Central memory CD8-positive, alpha-beta T cell (primary cell): ENCODE measurements at places on chromosomes 6 and 20.

DNA sequence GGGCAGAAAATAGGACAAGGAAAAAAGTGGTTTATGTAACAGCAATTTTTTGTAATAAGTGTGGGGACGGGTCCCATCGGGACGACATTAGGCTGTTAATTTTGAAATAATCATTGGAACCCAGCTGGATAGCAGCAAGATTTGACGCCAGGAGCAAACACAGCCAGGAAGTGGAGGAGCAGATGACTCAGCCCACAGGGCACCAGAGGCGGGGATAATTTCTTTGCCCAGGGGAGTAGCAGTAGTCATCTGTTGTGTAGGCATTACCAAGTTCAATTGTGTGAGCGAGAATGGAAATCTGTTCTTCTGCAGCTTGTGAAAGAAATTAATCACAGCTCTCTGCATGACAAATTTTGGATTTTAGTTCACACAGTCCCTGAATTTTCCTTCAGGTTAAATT is 22.6 kb upstream of the RIN2 start:
- DNase-seq = no peak

DNA sequence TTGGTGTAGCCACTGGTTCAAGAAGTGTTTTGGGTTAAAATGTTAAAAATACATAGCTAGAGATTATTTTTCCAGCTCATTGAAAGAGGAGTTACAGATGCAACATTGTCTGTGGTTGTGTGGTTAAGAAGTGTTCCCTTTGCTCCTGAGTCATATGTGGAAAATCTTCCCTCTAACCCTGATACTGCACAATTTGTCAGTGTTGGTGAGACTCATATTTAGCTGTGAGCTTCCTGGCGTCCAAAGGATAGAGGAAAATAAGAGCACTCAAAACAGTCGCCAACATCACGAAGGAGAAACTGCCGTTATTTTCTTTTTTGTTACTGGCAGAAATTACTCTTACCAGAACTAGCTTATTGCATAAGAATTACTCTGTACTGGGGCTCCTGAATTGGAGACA is 250.4 kb downstream of the CDH4 start:
- no peak for DNase-seq

- no peak for DNase-seq
These were observed 137.4 kb upstream of the RNF24 start for GRCh38 chr20:4152696-4153235.

DNA sequence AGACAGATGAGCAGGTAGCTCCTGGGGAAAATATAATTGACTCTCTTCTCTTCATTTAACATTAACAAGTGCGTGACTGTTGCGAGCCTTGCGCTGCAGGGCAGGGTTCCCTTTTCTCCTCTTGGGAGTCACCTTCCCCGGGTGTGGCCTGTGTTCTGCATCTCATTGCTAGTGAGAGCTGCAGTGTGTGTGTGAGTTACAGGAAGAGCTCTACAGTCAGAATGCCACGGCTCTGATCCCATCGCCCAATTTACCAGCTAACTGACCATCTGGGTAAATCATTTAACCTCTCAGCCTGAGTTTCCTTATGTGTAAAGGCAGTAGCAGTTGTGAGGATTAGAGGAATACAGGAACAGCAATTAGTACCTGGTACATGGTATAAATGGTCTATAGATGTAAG is 106.8 kb upstream of the NUP153 start:
- DNase-seq = no peak

DNA sequence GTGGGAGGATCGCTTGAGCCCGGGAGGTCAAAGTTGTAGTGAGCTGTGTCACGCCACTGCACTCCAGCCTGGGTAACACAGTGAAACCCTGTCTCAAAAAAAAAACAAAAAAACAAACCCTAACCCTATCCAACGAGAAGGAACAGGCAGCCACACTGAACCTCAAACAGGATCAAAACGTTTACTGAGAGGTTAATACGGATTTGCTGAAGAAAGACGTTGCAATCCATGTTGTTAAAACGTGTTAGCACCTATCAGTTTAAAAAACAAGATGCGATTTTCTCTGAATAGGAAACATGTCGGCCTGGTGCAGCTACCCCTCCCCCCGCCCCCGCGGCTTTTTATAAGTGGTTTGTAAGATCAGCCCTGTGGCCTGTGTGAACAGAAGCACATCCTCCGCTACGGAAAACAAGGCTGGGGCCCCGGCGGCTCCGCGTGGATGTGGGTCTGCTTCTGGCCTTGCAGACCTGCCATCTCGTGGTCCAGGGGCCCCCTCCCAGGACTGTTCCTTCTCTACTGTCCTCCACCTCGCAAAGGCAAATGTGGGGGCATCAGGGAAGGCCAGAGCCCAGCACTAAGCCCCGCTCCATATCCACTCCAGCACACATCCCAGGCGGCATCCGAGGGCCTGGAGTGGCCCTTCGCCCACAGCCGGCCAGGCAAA is 11.4 kb downstream of the SLC2A4RG start:
- DNase-seq = no peak

DNA sequence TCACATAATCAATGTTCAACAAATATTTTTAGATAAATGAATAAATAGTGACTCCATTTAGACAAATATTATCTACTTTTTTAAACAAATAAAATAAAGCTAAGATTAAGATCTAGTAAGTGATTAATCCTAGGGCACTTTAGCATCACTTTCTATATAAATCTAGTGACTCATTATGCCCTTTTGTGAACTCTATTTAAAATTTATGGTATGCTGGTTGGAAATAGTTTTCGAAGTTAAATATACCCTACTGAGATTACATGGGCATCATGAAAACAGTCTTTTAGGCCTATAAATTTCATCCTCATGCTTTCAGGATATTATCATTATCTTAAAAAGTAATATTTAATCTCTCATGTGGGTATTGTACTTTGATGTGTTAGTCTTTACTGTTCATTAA is 140.4 kb upstream of the UFL1 start:
- no peak for DNase-seq

- no peak for DNase-seq
These were observed 89.8 kb downstream of the EYA2 start for GRCh38 chr20:46984405-46984804.

GRCh38 chr6:141550471-141550870 is 582.3 kb upstream of the GJE1 start:
- DNase-seq = no peak
